ENCODE measurements at places on chromosomes 7 and 10.

GRCh38 chr7:15874774-15875173, 188.3 kb upstream of the MEOX2 start:
- no peak for DNase-seq

GRCh38 chr10:60607372-60607771, 170.9 kb upstream of the CDK1 start:
- DNase-seq: no peak

- DNase-seq: no peak
Measured at GRCh38 chr7:147022056-147022455, 905.5 kb downstream of the CNTNAP2 start.

GRCh38 chr7:50339990-50340500, 35.5 kb downstream of the IKZF1 start:
- no peak for DNase-seq

- DNase-seq: no peak
Measured at GRCh38 chr10:70106958-70107791, 25.4 kb downstream of the AIFM2 start.

DNA sequence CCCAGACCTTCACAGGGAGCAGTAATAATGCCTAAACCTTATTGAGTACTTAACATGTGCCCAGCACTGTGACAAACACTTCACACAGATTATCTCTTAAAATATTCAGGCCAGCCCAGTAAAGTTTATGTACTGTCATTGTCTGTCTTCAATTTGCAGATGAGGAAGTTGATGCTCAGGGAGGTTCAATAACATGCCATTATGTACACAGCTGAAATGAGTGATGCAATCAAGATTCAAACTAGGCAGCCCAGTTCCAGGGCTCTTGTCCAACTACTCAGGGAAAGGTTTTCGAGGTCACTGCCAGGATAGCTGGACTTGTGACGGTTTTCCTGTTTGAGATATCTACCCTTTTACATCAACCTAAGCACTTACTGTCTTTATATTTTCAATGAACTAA, 56.1 kb downstream of the AUTS2 start:
- no peak for DNase-seq

GRCh38 chr10:121615435-121615793, 17.2 kb upstream of the FGFR2 start:
- no peak for DNase-seq

- no peak for DNase-seq
Measured at GRCh38 chr10:26697922-26698608, 564 bp downstream of the PDSS1 start.

DNA sequence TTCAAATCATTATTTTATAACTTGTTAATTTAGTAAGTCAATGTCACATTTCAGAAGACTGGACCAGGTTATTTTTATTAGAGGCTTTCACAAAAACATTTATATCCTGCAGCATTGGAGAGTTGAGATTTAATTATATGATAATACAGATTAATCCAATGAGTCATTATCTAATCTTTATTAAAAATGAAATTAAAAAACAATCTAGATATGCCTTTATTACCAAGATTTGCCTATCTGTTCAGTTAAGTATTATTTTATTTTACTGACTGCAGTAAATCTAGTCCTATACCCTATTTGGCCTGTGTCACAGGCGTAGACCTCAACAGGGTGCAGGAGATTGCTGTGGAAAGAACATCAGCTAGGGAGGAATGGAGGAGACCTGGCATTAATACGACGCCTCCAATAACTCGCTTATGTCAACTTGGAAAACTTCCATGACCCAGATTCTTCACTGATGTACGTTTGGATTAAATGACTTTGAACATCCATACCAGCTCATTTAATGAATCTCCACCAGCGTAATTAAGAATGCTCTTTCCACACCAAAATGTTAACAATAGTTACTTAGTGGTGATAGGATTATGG, 18.2 kb downstream of the PAXIP1 start:
- no peak for DNase-seq

DNA sequence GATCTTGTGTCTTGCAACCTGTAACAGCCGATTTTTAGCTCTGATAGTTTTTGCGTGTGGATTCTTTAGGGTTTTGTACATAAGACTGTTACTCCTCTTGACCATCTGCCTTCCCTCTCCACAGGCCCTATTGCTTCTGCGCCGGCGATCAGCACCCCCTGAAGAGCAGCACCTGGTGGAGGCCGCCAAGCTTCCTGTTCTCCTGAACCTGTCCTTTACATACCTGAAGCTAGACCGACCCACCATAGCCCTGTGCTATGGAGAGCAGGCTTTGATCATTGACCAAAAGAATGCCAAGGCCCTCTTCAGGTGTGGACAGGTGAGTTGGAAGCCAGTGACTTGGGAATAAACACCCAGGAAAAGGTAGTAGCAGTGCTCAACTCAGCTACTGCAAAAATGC, 12.6 kb downstream of the FKBP6 start:
- no peak for DNase-seq

DNA sequence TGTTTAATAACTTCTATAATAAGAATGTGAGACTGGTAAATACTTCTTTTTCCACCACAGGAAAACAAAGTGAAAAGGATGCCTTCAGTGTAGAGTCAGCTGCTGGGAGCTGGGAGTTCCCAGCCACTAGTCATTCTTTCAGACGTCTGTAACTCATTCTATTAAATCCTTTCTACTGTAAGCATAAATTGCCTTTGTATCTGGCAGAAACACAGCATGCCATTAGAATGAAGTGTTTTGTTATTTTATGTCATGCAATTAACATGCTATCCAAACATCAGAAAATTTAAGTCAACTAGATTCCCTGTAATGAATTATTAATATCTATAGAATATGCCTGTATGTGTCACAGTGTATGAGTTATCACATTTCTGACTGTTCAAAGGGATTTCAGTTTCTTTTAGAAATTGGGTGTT, 14.3 kb downstream of the BPGM start:
- DNase-seq: no peak

Data from SIG-M5 (cell line).